Cardiac muscle cell (in vitro differentiated cells and primary cell): ENCODE measurements at places on chromosomes 5 and 9.

- DNase-seq, result peak; percentile 75
Observed at GRCh38 chr5:138230981-138231589, 18.0 kb upstream of the CDC23 start.

DNA sequence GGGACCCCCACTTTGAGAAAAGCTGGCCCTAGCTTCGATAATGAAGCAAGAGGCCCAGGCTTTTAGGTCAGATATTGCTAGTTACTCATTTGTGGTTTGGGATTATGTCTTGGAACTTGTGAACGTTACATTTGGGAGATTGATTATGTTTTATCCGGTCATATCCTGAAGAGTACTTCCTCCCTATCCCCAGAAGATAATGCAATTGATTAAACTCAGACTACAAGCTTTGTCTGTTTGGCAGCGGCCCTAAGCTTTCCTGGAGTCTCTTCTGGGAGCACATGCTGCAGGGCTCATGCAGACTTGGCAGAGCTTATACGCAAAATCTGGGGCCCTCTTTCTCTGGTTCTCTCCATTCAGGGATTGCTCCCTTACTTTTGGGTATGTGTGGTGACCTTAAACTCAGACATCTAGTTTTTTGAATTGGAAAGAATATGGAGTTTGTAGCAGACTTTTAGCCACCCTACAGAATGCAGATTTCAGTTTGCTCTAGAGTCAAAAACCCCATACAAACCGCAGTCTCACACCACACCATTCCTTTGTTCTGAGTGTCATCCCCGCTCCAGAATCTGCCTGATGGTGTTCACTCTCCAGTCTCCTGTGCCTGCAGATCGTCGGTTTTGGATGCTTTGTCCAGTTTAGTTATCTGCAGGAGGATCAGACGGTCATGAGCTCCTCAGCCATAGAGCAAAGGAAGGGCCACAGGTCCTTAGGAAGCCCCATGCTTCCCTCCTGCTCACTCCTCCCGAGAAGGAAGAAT lies 449.5 kb upstream of the TRPC7 start:
- no peak for DNase-seq

DNA sequence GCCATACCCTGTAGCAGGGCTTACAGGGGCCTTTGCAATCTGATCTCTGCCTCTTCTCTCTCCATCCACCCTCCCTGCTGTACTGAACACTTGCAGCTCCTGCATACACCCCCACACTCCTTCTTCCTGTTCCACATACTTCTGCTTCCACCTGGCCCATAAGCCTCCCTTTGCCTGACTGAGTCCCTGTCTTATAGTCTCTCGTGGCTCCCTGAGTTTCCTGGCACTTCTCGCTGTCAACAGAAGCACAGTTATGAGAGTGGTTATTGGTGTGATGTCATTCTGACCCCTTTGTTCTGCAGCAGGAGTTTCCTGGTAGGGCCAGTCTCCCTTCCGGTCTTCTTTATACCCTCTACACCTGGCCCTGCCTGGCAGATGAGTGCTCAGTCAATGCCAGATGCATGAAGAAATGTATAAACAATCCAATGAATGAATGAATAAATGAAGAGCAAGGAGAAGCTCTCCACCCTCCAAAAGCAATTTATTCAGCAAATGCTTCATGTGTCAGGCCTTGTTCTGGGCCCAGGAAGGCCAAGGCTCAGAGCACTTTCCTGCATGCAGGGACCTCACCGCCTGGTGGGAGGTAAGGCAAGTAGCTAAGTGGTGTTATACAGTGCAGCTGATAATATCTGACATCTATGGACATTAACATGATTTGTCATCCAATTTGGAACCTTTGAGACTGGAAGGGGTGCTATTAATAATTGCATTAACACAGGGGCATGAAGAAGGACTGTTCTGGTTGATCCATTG lies 20.5 kb upstream of the CSF1R start:
- DNase-seq, result no peak

DNA sequence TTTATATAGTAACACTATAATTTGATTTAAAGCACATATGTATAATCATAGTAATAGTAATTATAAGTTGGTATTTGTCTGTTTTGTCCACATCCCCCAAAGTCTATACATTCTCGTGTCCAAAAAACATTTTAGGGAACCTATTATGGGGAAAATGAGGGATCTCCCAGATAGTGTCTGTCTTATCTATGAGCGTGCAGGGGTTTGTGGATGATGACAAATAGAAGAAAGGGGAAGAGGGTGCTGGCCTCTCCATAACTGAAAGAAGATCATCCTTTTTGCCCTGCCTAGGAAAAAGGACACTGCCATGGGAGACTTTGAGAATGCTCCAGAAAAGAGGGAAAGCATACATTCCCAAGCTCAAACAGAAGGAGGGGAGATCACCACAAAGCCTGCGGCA lies 45.3 kb downstream of the C5orf22 start:
- DNase-seq, result no peak

DNA sequence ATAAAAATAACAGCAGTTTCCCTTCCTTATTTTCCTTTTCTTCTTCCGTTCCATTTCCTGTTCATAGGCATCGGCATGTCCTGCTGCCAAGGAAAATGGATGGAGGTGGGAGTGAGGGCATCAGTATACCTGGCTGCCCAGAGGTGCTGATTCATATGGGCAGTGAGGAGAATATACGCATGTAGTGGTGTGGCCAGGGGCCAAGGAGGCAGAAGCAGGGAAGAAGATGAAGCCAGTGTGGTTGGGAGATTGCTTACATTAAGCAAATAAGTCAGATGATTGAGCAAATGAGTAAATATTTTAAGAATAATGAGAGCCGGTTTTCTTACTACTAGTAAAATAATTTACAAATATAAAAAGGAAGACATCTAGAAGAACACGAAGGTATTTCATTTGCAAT lies 344.9 kb upstream of the PAPPA start:
- DNase-seq, result peak; percentile 29

DNA sequence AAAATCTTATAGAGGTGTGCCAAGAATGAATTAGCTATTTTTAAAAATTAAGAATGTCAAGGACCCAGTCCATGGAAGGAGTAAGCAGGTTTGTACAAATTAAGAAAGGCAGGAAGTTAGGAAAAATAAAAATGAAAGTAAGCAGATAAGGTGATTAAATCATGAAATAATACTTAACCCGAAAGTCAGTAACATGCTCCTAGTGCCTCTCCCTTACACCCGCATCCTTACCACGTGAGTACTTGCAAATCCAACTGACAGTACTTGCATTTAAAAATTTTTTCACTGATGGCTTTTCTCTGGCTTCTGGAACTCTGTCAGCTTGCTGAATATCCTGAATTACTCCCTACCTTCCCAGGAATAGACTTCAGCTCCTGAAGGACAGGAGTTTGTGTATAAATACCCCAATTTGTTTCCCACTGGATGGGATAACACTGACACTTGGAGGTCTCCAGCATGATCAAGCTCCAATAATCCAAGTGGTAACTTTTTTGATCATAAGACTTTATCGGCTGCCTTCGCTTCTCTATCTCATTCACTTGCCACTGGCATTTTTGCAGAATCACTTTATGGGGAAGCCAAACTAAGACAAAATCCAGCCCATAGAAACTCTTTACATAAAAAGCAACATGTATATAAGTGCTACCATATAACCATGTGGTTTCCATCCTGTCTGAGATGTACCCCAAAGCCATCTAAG lies 41.6 kb upstream of the RICTOR start:
- no peak for DNase-seq

- no peak for DNase-seq
Observed at GRCh38 chr9:126463426-126463825, 136.8 kb downstream of the MVB12B start.

DNA sequence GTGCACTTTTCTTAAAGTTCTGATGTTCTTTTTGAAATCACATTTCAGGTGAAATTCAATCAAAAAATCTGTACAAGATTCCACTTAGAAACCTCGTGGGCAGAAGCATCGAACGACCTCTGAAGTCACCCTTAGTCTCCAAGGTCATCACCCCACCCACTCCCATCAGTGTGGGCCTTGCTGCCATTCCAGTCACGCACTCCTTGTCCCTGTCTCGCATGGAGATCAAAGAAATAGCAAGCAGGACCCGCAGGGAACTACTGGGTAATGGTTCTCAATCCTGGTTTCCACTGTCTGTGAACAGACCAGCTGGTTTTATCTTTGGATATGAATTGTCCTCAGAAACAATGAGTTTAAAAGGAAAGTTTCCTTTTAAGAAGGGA lies 8.1 kb upstream of the SLC2A8 start:
- DNase-seq, result no peak

GRCh38 chr5:45648744-45649143 lies 47.4 kb downstream of the HCN1 start:
- no peak for DNase-seq

- no peak for DNase-seq
Observed at GRCh38 chr5:52692039-52692438, 95.7 kb upstream of the ITGA1 start.

- DNase-seq, result no peak
Observed at GRCh38 chr9:133788819-133789717, 50.9 kb upstream of the SARDH start.

- peak; percentile 95 for DNase-seq
Observed at GRCh38 chr9:6007770-6008168, 7.7 kb downstream of the RANBP6 start.

DNA sequence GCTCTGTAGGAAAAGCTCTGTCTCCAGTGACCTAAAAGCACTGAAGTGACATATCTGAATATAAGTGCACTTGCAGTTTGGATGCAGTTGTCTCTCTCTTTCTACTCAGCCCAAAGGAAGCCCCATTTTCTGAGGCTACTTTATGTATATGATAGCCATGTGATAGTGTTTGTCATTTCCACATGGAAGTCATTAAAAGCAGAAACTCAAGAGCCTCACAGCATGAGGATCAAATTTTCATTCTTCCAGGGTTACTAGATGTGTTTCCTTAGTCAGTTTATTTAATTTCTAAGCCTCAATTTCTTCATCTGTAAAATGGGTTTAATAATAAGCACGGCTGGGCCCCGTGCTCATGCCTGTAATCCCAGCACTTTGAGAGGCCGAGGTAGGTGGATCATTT lies 36.7 kb downstream of the RNF44 start:
- DNase-seq, result no peak

GRCh38 chr5:160434022-160434531 lies 12.4 kb downstream of the PTTG1 start:
- no peak for DNase-seq

GRCh38 chr5:122129306-122129705 lies at the start of gene ZNF474:
TSS of gene ZNF474 (plus strand) at chr5:122129546. CDS start at chr5:122151991, 22,445 bp downstream.
- peak; percentile 70 for DNase-seq

DNA sequence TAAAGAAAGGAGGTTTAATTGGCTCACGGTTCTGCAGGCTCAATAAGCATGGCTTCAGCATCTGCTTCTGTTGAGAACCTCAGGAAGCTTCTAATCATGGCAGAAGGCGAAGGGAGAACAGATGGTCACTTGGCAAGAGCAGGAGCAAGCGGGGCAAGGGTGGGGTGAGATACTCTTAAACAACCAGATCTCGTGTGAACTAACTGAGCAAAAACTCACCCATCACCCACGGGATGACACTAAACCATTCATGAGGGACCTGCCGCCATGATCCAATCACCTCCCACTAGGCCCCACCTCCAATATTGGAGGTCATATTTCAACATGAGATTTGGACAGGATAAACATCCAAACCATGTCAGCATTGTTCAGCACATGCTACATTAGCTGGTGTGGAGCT lies 89.1 kb upstream of the HAND1 start:
- no peak for DNase-seq

DNA sequence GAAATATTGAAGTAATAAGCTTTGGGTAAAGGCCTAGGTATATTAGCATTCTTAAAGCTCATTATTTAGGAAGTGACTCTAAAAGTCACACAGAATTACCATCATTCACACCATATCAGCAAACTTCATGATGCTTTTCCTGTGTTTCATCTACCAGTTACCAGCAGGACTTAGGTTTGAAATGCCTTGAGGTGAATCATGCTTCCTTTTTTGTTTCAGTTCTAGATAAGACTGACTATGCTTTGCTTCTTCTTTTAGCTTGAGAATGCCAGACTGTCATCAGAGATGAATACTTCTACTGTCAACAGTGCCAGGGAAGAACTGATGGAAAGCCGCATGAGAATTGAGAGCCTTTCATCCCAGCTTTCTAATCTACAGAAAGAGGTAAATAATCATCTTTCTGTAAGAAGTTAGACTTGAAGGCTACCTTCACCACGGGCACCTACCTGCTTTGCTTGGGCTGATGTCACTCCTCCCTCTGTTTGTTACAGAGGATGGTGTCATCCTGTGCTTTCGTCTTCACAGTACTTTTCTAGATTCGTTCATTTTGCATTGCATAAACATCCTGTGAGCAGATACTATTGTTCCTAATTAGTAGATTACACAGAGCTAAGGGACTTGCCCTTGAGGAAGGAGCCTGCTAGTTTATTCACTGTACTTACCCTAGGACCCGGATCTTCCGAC lies 34.7 kb downstream of the LMNB1 start:
- no peak for DNase-seq

GRCh38 chr9:133059623-133060022 lies 2.2 kb upstream of the CEL start:
- no peak for DNase-seq

DNA sequence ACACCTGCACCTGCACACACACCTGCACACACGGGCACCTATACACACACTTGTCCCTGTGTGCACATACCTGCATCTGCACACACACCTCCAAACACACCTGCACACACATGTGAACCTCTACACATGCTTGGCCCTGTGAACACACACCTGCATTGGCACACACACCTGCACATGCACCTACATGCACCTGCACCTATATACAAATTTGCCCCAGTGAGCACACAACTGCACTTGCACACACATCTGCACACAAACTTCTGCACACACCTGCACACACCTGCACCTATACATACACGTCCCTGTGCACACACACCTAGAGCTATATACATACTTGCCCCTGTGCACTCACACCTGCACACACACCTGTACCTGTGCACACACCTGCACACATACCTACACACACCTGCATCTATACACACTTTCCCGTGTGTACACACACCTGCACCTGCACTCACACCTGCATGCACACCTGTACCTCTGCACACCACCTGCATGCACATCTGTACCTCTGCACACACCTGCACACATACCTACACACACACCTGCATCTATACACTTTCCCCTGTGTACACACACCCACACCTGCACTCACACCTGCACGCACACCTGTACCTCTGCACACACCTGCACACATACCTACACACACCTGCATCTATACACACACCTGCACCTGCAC lies 21.5 kb upstream of the LPCAT1 start:
- no peak for DNase-seq

GRCh38 chr9:15079989-15080388 lies 169.8 kb upstream of the FREM1 start:
- DNase-seq, result no peak

- DNase-seq, result no peak
Observed at GRCh38 chr9:74865177-74865576, 22.5 kb downstream of the TRPM6 start.
